ENCODE measurements at places on chromosomes 12 and 14.

- no peak for DNase-seq
Measured at GRCh38 chr14:63908667-63909264, 56.0 kb downstream of the SYNE2 start.

DNA sequence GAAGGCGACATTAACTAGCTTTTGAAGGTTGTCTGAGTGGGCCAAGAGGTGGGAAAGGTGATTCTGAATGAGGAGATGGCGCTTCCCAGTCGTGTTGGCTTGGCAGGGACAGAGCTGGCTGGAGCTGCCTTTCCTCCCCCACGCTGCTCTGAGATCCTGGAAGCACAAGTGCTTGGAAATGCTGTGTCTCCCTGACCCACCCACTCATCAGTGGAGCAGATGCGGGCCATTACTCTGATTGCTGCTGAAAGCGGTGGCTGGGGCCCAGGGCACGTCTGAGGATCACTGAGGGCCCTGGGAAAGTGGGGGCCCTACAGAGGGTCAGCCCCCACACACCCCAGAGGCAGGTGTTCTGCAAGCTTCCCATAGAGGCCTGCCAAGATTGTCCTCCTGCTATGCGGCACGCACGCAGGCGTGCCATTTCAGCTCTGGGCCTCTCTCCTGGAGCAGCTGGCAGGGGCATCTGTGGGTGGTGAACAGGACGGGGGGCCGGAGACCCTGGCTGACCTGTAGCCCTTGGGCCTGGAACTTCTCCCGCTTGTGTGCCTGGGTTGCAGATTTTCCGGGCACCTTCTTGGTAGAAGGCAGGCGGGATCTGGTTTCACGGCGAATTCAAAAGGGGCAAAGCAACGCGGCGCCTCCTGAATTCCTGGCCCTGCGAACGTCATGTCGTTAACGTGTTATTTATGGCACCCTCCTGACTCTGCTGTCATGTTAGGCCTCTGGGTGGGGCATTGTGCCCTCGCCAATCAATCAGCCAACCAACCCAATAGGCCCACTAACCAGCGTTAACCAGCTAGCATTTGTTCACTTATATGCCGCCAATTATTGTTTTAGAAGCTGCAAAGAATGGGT is 133.8 kb upstream of the TBX3 start:
- no peak for DNase-seq

- peak; percentile 47 for DNase-seq
Measured at GRCh38 chr12:126069549-126070165, 1004.4 kb downstream of the AACS start.

- DNase-seq, result no peak
Measured at GRCh38 chr12:41496009-41496408, 307.9 kb downstream of the PDZRN4 start.

GRCh38 chr12:132492522-132492921 is 2.6 kb downstream of the FBRSL1 start:
- no peak for DNase-seq

DNA sequence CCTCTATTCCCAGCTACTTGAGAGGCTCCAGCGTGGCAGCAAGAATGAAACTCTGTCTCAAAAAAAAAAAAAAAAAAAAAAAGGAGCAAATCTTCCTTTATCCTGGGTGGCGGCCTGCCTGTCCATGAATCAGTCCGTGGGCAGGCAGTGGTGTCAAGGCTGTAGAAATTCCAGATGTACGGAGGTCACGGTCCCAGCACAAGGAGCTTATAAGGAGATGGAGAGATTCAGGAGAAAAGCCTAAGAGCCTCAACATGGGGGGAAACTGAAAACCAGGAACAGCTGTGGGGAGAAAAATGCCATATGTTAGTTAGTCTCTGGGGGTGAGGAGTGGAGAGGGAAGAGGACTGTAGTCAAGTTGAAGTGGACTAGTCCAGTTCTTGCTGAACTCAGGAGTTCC is 130.5 kb upstream of the CRY1 start:
- DNase-seq, result no peak

DNA sequence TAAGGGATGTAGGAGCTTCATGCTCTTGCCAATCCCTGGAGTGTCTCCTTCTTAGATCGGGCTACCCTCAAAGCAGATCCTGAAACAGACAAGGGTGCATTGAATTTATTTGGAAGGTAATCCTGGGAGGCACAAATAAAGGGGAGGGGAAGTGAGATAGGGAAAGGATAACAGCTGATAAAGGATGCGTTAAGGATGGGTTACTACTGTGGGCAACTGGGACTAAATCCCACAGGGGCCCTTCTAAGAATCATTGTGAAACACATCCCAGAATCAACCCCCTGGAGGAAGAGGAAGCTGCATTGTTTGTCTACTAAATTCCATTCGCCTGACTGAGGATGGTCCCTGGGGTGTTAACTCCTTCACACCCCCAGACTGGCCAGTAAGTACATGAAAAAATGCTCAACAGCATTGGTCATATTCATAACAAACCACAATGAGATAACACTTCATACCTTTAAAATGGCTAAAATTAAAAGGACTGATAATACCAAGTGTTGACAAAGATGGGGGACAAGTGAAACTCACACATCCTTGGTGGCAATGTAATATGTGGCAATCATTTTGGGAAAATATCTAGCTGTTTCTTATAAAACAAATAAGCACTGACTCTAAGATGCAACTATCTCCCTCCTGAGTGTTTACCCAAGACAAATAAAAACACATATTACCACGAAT is 37.0 kb upstream of the CMKLR1 start:
- DNase-seq, result no peak

- no peak for DNase-seq
Measured at GRCh38 chr12:117985182-117985581, 16.4 kb upstream of the KSR2 start.

DNA sequence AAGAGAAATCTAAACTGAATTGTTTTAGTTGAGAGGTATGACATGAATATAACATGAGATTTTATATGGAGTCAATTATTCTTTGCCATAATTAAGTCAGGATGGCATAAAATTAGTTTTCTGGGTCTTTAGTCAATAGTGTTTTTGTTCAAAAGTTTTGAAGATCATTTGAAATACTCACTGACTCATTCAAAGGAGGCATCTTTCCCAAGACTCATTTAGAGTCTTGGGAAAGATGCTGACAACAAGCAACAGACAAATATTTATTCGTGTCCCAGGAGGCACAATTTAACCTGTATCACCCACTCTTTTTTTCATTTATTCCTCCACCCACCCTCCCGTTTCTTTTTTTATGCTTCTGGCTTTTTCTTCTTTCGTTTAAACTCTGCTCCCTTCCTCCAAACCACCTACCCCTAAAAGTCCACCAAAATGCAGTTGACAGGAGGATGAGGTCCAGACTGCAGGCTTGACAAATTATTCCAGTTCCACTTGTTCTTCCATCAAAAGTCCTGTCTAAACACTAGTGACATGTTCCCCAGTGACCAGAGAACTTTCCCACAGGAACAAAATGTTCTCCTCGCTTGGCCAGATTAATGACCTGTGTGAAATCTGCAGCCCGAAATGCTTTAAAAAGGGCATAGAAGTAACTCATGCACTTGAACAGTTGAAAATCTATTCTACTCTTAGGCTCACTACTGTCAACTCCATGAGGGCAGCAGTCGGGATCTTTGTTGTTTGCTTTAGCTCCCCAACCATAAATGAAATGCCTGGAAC is 43.3 kb upstream of the CSRP2 start:
- no peak for DNase-seq

DNA sequence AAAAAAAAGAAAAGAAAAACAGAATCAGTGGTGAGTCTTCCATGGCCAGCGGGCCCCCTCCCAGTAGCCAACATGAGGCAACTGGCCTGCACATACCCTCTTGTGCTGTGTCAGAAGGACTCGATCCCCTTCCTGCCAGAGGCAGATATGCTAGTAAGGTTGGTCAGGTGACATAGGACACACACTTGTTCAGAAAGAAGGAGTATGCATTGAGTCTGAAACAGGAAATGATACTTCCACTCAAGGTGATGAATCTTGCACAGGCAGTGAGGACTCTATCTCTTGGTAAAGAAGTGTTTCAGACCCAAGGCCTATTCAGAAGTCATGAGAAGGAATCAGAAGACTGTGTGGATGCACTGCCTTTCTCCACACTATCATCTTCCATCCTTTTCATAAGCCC is 269.7 kb upstream of the FAR2 start:
- no peak for DNase-seq

DNA sequence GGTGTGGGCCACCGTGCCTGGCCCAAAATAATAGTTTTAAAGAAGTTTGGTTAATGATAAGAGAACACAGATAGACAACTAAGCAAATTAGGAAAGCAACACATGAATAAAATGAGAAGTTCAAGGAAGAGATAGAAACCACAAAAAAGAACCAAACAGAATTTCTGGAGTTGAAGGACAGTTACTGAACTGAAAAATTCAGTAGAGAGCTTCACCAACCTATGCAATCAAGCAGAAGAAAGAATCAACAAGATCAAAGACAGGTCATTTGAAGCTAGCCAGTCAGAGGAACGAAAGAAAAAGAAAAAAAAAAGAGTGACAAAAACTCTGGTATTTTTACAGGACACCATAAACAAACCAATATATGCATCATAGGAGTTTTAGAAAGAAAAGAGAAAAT is 15.4 kb upstream of the KRT83 start:
- no peak for DNase-seq

- DNase-seq, result no peak
Measured at GRCh38 chr14:103519837-103520212, 2.8 kb downstream of the CKB start.

GRCh38 chr14:31030469-31030868 is 4.3 kb upstream of the STRN3 start:
- no peak for DNase-seq

GRCh38 chr12:112837629-112838197 is 46.2 kb downstream of the RPH3A start:
- DNase-seq, result no peak

DNA sequence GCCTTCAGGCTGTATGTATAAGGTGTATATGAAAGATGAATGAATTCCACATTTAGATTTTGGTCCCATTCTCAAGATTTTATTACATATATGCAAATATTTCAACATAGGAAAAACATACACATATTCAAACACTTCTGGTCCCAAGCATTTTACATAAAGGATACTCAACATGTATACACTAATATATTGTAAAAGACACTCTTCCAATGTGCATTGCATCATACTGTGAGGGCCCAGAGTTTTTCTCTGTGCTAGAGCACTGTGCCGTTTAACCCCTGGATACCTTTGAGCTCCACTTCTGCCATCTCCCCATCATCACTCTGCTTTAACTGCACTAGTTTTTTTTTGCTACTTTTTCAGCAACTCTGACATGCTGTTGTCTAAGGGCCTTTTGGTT is 48.1 kb downstream of the ZDHHC17 start:
- DNase-seq, result no peak

GRCh38 chr14:89384023-89384422 is 33.0 kb downstream of the FOXN3 start:
- DNase-seq, result no peak

DNA sequence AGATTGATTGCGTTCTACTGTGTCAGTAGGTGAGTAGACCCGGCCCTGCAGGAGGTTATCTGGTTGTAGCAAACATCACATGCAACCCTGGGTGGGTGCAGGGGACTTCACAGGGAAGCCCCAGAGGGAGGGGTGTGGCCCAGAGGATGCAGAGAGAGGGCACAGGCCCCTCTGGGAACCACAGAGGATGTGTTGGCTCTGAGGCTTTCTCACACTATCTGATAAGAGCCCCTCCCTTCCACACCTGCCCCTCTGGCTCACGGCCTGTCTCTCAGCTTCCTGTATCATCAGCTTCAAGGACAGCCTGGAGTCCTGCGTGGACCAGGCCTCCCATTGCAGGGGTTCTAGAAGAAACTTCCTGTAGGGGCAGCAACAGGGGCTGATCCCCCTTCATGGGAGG is 101.9 kb downstream of the RIN3 start:
- peak; percentile 45 for DNase-seq

GRCh38 chr12:72465940-72466630 is 193.9 kb downstream of the TRHDE start:
- DNase-seq, result no peak

DNA sequence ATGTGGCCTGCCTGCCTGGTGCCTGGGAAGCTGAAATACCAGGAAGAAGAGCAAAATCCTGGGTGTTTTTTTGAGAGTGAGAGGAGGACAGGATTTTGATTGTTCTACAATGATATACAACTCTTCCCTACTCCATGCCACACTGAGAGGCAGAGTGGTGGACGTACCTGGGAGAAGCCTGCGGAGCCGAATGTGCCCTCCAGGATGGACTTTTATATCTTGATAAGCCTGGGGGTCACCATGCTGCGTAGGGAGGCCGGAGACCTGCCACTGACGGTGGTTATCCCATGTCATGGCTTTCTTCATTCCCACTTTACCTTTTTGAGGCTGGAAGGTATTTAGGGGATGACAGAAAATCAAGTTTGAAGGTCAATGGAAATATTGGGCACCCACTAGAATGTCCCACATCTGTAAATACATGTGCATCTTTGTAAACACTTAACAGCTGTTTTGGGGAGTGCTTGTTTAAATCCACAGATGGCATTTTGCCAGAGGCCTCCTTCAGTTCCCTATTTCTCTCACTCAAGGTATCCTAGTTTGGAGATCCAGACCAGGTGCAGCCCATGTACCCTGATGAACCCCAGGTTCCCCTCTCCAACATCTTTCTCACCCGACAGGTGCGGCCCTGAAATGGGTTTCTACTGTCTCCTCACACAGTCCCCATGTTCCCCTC is 1.1 kb upstream of the GLT1D1 start:
- no peak for DNase-seq

- DNase-seq, result no peak
Measured at GRCh38 chr12:4032924-4033615, 159.9 kb upstream of the PARP11 start.

DNA sequence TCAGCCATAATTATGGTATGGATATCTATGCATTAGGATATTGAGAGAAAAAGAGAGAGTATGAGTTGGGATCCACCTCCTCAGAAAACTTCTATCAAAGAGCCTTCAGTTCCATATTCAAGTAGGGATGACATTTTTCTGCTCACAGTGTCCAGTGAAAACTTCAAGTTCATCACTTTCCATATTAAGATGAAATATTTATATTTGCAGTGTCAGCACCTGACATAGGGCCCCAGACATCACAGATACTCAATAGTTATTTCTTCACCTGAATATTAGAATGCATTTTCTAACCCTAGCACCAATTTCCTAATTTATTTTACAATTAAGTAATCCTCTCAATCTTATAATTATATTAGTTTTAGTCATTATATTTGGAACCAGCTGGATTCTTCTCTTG is 318.0 kb upstream of the MGAT4C start:
- no peak for DNase-seq

- no peak for DNase-seq
Measured at GRCh38 chr14:104516906-104517305, 62.7 kb upstream of the C14orf180 start.

DNA sequence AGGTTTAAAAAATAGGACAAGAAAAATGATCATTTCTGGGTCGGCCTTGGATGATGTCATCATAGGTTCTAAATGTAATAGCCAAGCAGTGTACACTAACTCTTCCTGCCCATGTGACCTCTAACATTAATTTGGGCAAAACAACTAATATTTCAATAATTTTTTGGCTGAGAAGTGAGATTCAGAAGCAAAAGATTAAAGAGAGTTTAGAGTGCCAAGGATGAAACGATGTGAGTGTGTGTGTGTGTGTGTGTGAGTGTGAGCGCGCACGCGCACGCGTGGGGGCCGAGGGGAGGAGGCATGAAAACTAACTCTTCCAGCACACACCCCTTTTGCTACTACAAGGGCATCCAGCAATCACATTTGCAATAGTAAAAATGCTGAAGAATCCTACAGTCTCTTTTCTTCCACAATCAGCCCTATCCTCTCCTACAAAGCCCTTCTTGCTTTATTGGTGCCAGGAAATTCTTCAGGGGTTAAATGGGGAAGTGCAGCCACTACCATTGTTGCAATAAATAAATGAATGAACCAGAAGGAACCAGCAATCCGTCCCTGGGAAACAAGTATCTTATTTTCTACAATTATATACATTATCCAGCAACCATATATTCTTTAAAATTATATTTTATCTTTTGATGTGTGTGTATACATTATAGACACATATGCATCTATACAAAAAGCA is 52.9 kb downstream of the PEBP1 start:
- DNase-seq, result no peak

Measured in stimulated activated CD4-positive, alpha-beta T cell treated with anti-CD3 and anti-CD28 coated beads, Interleukin-1b, Interleukin-23, amount 100 ng/mL, for 48 hours (primary cell).